Cerebellar nuclear complex (tissue), 1 donor: ENCODE measurements at places on chromosomes 3 and 15.

DNA sequence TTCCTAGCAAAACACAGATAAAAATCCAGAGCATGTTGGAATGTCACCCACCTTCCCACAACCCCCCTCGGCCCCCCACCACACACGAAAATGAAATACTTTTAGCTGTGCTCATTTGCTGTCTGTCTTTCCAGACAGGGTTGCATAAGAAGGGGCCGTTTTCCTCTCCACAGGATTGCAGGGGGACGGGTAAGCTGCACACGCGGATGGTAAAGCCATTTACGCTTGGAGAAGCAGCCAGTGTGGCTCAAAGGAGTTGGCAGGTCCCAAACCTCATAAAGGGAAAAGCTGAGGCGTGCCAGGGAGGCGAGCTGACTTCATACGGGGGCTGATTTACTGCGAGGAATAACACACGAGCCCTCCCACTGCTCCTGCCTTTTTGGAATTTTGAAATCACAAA, 47.4 kb upstream of the ITGA11 start:
- no peak for DNase-seq

- DNase-seq, result no peak
Measured at GRCh38 chr15:35547775-35548364, 1.9 kb upstream of the DPH6 start.

DNA sequence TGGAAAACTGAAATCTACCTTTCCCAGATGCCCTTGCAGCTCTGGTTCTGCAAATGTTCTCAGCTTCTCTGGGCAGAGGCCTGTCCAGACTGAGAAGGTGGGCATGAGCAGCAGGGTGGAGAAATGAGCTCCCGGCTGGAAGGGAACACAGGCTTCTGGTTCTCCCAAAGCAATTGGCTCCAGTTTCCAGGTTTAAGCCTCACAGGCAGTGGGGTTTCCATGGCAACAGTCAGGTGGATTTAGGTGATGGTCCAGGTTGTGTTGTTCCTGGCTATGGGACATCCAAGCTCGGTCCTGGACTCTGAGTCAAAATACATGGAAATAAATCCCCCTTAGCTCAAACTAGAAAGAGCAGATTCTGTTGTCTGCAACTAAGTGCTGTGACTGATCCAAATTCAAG, 94.6 kb upstream of the IQSEC1 start:
- no peak for DNase-seq

- DNase-seq, result no peak
Measured at GRCh38 chr15:45149060-45149459, 19.3 kb downstream of the DUOX1 start.
